ENCODE measurements at places on chromosomes 1 and 21.

DNA sequence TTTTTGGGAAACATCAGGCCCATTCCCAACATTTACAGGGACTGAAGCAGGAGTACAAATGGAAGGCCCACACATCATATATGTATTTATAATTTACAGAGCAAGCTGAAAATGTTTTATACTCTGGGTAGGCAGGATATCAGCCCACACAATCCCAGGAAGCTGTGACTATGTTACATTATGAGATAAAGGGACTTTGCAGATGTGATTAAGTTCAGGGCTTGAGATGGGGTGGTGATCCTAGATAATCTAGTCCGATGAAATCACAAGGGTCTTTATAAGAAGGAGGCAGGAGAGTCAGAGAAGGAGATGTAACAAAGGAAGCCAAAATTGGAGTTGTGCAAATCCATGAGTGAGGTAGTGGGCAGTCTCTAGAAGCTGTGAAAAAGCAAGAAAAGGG, 160.5 kb downstream of the PDE4B start:
- DNase-seq, result no peak

DNA sequence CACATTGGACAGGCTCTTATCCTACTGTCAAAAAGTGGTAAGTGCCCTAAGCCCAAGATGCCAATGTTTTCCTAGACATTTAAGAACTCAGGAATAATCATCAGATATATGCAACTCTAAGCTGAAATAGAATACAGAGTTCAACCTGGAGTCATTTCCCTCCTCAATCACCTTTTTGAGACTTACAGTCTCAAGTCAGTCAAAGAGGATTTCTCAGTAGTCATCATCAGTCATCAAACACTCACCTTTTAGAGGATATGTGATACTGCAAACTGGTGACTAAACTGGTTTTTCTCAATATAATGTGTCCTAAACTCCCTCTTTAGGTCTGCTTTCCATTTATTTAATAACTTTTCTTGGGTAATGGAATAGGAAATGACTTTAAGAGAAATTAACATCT, 145.3 kb upstream of the ADAMTS5 start:
- DNase-seq, result no peak

DNA sequence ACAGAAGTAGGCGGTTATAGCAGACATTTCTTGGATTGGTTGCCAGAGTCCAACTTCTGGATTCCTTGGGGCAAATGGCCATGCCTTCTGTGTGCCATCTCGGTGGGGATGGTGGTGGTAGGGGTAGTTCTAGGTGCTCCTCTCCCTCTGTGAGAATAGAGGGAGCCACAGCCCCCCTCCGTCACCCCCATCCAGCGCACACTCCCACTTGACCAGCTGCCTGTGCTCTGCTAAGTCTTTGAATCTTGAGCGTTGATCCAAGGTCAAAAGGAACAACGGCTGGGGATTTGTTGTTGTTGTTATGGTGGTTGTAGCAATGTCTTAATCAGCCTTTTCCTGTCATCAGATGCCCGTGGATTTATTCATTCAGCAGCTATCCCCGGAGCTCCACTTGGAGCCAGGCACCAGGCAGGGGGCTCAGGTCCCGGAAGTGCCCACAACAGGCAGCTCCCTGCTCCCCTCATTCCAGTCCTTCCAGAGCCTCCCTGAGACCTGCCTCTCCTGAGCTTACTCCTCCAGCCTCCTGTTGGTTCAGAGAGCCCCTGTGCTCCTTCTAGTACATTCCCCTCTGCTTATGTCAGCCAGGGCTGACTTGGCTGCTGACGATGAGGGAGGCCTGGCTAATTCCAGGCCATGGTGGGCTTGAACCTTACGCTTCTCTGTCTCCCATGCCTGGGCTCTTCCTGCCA, 146.6 kb upstream of the WNT4 start:
- DNase-seq, result no peak

GRCh38 chr1:43836267-43836951, 97.2 kb upstream of the ARTN start:
- DNase-seq, result no peak

GRCh38 chr1:203059485-203059884, 26.3 kb downstream of the MYOG start:
- no peak for DNase-seq

DNA sequence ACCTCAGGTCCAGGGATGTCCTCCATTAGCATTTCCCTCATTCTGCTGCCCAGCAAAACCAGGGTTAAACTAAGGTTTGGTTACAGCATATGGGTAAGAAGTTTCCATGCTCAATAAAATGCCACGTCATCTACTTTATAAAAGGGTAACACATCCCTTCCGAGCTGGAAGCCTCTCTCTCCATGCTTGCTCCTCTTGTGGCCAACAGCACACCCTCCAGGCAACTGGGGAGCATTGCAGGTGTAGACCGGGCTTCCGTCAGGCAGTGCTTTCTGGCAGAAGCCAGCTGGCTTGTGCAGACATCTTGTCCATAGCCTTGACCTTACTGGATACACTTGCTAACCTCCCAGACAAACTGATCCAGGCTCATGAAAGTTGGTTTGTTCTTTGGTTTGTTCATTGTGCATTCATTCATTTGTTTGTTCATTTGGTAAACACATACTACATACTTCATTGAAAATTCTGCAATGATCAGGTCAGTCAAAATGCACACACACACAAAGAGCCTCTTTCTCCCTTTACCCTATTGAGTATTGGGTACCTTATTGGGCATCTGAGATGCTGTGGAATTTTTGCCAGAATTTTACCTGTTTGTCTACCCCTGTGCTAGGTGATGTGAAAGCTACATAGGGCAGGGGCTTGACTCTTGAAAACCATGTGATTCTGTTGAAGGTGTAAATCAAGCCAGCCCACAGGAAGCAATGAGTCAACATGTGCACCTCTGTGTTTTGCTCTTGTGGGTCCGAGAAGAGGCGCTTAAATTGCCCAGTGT, 422.8 kb downstream of the CAMTA1 start:
- peak; percentile 28 for DNase-seq

DNA sequence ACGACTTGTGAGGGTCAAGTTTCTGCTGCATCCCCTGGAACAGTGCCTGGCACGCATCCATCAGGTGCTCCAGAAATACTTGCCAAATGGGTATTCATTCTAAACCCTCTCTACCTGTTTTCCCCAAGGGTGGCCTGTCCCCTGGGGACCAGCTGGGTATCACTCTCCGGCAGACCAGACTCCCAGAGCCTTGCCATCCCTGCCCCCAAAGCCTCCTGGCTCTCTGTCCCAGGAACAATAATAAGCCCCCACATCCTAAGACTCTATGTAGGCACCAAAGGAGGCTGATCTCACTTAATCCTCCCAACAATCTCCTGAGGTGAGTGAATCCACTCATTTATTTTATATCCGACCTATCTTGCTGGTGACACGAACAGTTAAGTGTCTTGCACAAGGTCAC, 96.7 kb downstream of the MRPL37 start:
- no peak for DNase-seq

DNA sequence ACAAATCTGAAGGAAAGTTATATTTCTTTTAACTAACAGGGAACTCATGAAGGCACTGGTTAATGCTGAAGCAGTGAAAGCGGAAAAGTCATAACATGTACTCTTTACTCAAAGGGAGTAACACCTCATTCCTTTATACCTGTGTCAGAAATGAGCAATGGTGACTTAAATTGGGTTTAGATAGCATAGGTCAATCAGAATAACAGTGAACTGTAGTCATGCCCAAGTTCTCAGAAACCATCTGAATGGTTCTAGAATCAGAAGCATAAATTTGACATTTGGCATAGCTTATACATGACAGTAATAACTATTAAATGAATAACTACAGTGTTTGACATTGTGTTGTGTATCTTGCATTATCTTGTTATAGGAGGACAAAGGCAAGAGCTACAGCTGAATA, 382.0 kb downstream of the NUF2 start:
- no peak for DNase-seq

DNA sequence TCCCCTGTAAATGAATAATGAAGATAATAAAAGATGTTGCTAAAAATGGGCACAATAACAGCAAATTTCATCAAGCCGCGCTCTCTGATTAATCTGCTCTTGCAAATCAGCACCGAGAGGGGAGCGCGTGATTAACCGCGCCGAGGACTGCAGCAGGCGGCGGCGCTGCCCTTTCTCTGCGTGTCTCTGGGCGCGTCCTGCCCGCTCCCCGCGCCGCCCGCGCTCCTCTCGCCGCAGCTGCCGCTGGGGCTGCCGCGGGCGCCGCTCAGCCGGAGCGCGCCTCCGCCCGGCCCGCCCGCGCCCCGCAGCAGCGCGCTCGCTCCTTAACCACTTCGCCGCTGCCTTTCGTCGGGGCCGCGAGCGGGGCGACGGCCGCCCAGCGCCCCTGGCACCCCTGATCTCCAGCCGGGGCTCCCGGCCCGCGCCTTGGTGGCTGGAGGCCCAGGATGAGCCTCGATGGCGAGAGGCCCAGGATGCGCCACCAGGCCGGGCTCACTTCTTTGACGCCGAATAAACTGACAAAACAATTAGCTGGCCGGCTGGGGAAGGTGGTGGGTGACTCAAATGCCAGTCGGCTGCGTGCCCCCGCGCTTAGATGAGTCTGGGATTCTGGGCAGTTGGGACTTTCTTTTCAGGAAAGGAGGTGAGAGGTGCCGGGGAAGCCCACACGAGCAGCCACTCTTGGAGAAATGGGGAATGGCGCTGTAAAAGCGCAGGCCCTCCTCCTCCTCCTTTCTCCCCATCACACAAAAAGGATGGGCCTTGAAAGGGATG, 221.4 kb upstream of the PKN2 start:
- no peak for DNase-seq

DNA sequence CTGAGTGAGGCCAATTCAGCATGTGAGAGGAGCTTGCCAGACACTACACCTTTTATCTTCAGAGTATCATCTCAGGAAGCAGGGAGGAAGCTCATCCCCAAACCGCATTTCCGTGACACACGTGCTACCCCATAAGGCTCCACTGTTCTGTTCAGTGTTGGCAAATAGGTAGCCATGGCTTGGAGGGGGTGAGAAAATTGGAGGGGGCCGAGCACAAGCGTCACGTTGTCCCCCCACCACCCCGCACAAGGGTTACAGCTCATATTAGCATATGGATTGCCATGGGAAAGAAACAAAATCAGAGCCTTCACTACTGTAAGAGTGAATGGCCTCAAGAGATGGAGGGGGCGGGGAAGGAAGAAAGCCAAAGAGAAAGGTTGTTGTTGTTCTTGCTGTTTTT, 46.7 kb downstream of the OLIG1 start:
- no peak for DNase-seq

DNA sequence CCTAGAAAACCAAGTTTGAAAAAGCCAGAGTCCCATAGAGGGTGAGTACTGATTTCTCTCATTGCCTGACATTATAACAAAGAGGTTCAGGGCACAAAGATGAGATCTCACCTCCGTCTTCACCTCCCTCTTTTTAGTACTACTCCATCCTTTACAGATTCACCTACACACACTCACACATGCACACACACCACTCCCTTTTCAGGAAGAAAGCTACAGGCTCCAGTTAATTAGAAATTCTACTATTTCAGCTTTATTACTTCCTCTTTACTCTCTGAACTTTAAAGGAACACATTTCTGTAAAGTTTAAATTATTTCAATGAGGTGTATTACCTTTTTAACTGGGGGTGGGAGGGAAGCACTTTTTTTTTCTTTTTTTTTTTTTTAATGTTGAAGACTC, 59.6 kb upstream of the PRDX6 start:
- DNase-seq, result no peak

DNA sequence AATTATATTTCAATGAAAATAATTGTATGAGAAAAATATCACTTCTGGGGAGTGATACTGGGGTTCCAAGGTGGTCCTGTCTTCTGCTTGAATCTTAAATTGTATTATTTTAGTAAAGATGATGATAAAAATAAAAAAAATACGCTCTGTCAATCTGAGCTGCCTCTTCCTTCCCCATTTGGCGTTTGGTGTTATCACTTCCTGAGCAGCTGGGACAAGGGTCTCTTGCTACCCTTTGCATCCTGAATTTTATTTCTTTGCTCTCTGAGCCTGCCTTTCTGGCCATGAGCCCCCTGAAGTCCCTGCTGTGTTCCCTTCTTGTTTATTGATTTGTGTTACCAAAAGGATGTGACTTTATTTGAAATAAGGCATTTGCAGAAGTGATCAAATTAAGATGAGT, 111.0 kb downstream of the KCNJ6 start:
- DNase-seq, result no peak

DNA sequence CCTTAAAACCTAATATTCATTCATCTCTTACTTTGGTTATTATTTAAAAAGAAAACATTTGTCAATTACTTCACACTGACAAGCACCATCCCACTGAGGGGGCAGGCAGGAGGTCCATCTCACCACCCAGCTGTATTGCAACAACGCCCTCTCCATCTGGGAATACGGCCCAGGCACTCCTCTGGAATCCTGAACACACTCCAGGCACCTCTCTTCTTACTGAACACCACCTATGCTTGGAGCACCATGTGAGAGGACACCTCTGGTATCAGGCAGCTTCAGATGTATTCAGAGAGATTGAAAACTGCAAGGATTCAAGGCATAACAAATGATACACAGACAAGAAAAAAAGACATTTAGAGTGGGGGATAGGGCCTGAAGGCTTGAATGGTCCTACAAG, 147.1 kb downstream of the CACNA1E start:
- no peak for DNase-seq

GRCh38 chr1:55131801-55132200, 83.4 kb downstream of the USP24 start:
- DNase-seq, result no peak

GRCh38 chr1:237287876-237288521, 246.0 kb downstream of the RYR2 start:
- no peak for DNase-seq

- peak; percentile 91 for DNase-seq
Measured at GRCh38 chr1:78586572-78586971, 33.7 kb upstream of the IFI44L start.

DNA sequence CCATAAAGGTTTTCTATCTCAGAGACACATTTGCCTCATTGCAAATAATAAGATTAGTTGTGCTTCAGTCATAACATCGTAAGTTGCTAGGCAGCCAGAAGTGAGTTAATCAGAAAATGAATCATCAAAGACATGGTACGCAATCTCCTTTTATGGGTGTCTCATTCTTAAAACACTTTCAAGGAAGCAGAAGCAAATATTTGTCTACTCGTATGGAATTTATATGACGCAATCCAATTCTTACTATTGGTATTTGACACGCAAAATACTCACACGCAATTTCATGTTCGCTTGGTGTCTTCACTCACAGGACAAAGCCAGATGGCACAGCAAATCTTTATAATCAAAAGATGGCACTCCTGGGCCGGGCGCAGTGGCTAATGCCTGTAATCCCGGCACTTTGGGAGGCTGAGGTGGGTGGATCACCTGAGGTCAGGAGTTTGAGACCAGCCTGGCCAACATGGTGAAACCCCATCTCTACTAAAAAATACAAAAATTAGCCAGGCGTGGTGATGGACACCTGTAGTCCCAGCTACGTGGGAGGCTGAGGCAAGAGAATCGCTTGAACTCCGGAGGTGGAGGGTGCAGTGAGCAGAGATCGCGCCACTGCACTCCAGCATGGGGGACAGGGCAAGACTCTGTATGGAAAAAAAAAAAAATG, 56.4 kb downstream of the HLCS start:
- DNase-seq, result peak; percentile 98

- DNase-seq, result no peak
Measured at GRCh38 chr1:195185321-195185720, 1422.9 kb downstream of the KCNT2 start.

- DNase-seq, result no peak
Measured at GRCh38 chr1:27074175-27074780, 61.6 kb upstream of the TENT5B start.

- DNase-seq, result no peak
Measured at GRCh38 chr1:183039330-183039729, 16.1 kb downstream of the LAMC1 start.
